ENCODE measurements at places on chromosomes 3 and 15. TPM values are rescaled to one million over a fixed set of nuclear protein-coding genes. Genes with fewer than 3 reads are reported as not detected.

Gene ZNF620
- 15.3 TPM for total RNA-seq

Gene C15orf39
- total RNA-seq: 9.6 TPM

Gene CYP8B1
- total RNA-seq: not detected

Gene KIF15
- total RNA-seq: 10.6 TPM

Gene P2RY12
- total RNA-seq: 3.0 TPM

Gene TMEM212
- total RNA-seq: not detected

Gene GNL3
- 96.2 TPM for total RNA-seq

Gene AADACL2
- 1.3 TPM for total RNA-seq

Gene ITGA11
- total RNA-seq: 13.7 TPM

Gene PGBD4
- total RNA-seq: 2.1 TPM

Gene SCN11A
- total RNA-seq: 1.4 TPM

Gene ZBTB47
- total RNA-seq: 22.9 TPM

Gene CAV3
- 8.4 TPM for total RNA-seq

Gene UROC1
- total RNA-seq: 0.11 TPM

Gene P2RY13
- total RNA-seq: 0.55 TPM

Gene NR1I2
- total RNA-seq: 0.38 TPM
